Stimulated activated CD8-positive, alpha-beta memory T cell treated with anti-CD3 and anti-CD28 coated beads, Interleukin-15, amount 100 ng/mL, for 48 hours (primary cell): ENCODE measurements at places on chromosomes 1 and 21.

DNA sequence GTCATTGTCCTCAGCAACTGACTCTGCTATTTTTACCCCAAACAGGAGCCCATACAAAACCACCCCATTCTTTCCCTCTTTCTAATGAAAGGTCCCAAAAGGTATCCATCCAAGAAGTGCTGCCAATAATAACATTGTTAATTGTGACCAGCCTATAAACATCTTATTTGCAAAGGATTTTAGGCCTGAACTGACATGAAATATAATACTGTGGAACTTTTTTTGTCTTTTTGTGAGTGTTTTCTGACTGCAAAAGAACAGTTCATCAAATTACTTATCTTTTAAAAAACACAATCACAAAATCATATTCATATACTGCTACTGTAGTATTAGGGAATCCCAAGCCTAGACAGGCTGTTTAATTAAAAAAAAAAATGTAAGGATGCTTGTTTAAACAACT is 3.4 kb downstream of the PIGM start:
- DNase-seq = no peak

DNA sequence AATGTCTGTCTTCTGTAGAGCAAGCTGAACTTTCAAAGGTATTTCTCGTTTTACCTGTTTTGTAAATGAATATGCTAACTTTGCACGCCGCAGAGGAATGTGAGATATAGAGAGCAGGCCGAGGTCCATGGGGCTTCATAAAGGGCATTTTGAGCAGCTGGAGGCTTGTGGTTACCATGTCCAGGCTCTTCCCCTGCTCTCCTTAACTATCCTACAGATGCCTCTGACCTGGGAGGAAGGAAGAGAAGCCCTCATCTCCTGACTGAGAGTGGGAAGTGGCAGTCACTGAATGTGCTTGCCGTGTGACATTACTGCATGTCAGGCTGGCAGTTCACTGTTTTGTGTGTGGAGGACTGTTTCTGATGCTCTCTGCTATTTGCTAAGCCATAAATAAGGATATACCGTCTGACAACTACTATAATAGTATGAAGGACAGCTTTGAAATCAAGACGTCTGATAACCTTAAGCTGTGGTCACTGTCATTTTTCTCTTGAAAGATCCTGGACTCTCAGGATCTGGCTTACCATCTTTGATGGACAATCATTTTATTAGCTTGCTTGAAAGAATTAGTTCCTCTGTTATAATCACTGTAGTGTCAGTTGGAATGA is 92.2 kb downstream of the DYRK1A start:
- DNase-seq = no peak

- DNase-seq = no peak
Measured at GRCh38 chr1:180221462-180221861, 8.6 kb upstream of the LHX4 start.

GRCh38 chr1:169679692-169680091 is 31.7 kb downstream of the SELL start:
- no peak for DNase-seq

- DNase-seq = no peak
Measured at GRCh38 chr1:21579791-21580190, 70.6 kb downstream of the ALPL start.

DNA sequence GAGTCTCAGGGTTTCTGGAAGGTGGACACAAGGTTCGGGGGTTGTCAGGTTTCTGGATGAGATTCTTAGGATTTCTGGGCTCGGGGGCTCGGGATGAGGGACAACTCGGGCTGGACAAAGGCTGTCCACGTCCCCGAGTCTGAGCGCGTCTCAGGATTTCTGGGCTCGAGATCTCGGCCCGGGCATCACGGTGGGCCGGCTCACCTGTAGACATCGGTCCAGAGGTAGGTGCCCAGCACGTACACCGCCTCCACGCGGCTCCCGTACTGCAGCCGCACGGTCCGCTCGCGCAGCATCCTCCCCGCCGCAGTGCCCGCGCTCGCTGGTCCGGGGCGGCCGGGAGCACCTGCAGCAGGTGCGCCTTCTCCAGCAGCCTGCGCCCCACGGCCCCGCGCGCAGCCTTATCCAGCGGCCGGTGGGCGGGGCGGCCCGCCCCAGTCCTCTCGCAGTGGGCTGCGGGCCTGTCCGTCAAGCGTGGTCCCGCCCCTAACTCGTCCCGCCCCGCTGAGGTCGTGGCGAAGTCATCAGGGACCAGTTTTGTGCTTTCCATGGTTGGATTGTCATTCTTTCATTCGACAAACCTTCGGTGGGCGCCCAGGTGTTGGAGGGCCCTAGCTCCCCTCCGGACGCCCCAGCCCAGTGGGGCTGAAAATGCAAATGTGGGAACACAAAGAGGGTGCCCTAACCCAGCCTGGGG is at the start of gene PADI2:
TSS of gene PADI2 (minus strand) at position 376 of the 697 bp plus-strand sequence. CDS start at position 296, 80 bp downstream.
- DNase-seq = peak; percentile 24

DNA sequence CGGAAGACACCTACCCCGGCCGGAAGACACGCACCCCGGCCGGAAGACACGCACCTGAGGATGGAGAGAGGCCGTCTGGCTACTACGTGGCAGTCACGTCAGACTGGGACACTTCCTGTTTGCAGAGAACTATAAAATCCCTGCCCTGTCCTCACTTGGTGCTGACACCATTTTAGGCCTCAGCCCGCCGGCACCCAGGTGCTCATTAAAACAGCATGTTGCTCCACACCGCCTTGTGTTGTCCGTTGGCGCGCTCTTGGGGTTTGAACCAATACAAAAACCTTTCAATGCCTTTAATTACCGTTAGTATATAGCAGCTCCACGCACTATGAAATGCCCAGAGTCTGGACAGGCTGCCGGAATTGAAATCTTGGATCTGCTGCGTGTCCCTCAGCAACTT is 34.7 kb downstream of the VN1R5 start:
- DNase-seq = no peak

- DNase-seq = no peak
Measured at GRCh38 chr1:151371370-151372057, 991 bp downstream of the SELENBP1 start.

- no peak for DNase-seq
Measured at GRCh38 chr1:161119092-161119903, 1.4 kb downstream of the NIT1 start.

- DNase-seq = no peak
Measured at GRCh38 chr1:181192316-181192715, 103.8 kb downstream of the IER5 start.

DNA sequence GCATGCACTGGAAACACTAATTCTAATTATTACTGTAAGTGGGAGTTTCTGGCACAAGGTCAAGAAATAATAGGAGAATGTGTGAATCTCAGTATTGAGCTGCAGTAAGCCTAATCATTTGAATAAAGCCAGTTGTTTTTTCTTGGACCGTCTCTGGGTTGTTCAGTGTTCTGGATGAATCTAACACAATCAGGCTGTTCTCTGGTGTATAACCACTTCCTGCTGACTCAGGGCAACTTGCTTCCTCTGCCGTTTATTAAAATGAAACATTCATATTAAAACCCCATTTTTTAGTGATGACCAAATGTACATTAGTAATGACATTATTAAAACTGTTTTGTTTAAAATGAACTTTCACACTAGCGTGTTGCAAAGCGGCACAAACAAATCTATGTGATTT is 273.1 kb upstream of the SNX7 start:
- no peak for DNase-seq

DNA sequence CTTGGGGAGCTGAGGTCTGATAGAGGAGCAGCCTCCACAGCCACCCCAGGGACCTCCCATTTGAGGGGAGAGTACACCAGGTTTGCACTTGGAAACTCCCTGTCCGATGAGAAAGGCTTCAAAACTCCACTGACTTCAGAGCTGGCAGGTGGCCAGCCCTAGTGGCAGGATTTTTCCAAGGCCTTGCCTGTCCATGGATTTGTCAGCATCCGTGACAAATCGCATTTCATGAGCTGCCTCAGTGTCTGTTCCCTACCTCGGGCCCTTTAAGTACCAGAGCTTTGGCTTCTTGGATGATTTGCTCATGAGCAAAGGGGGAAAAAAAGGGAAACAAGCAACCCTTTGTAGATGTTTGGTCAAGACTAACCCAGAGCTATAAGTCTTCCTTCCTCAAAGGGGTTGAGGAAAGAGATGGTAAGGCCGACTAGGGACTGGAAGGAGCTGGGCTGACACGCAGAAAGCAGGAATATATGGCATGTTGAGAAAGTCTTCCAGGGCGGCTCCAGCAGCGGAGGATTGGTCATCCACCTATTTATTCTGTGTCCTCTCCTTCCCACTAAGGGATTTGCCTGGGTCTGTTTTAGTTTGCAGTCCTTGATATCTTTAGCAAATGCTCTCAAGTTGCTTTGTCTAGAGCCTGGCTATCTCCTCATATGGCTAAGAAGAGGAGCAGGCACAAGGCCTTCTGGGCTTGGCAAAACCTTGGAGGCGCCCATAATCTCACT is 2.7 kb upstream of the HSPG2 start:
- no peak for DNase-seq

GRCh38 chr1:227735539-227736285 is 477 bp downstream of the SNAP47 start:
- DNase-seq = no peak

- no peak for DNase-seq
Measured at GRCh38 chr1:31523012-31523411, 53.3 kb upstream of the TINAGL1 start.

GRCh38 chr1:151898519-151898991 is 10.8 kb downstream of the THEM4 start:
- DNase-seq = no peak

DNA sequence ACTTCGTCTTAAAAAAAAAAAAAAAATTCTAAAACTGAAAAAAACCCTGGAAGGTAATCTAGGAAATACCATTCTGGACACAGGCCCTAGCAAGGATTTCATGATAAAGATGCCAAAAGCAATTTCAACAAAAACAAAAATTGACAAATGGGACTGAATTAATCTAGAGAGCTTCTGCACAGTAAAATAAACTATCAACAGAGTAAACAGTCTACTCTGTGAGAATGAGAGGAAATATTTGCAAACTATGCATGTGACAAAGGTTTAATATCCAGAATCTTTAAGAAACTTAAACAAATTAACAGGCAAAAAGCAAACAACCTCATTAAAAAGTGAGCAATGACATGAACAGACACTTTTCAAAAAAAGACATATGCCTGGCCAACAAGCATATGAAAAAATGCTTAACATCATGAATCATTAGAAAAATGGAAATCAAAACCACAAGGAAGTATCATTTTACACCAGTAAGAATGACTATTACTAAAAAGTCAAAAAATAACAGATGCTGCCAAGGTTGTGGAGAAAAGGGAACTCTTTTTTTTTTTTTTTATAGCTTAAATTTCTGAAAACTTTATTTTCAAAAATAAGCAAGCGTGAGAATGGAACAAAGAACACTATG is 29.4 kb upstream of the RNPC3 start:
- DNase-seq = no peak

- no peak for DNase-seq
Measured at GRCh38 chr1:185864889-185865517, 130.8 kb downstream of the HMCN1 start.

DNA sequence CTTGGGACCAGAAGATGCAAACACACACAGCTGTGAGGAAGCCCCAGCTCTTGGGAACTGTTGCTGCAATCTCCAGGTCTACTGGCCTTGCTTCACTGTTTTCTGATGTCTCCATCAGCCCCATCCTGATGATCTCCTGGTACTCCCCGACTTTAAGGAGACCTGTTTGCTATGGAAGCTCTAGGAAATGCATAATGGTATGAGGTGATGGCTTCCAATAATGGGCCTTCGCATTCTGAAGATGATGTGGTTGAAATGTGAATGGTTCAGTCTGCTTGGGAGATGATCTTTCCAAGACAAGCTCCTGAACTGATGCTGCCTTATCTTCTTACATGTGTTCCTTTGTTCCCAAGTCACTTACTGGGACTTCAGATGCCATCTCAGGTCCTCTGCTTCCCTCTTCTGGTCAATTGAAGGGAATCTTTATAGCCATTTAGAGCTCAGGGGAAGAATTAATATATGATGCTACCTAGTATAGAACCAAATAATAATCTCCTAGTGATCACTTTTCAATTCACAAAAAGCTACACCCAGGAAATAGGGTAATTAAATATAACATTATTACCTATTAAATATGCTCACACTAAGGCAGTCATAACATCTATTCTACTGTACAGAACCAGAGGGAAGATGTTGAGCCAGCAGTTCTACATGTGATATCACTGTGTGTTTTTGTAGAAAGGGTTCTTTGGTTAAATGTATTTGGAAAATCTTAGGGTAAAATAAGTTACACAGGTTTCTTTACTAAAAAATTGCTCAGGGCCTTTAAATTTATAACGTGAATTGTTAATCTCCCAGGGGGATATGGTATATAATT is 73.9 kb upstream of the VTCN1 start:
- no peak for DNase-seq

DNA sequence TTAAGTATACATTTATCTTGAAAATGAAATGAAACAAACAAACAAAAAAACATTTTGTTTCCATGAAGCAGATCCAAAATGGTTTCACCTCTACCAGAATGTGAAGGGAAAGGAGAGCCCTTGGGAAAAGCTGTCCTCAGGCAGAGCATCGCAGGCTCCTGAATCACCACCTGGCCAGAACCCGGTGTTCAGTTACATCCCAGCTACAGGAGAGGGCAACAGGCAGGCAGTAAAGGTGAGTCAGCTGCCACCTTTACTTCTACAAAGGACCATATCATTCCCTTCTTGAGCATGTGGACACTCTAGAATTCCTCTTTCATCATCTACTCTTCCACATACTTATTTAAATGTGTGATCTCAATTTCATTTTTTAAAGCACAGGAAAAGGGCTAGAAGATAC is 151.2 kb downstream of the PIGK start:
- DNase-seq = no peak

GRCh38 chr1:54701996-54702395 is 13.7 kb upstream of the TTC4 start:
- DNase-seq = no peak

- DNase-seq = no peak
Measured at GRCh38 chr1:222404710-222405109, 143.2 kb downstream of the HHIPL2 start.

DNA sequence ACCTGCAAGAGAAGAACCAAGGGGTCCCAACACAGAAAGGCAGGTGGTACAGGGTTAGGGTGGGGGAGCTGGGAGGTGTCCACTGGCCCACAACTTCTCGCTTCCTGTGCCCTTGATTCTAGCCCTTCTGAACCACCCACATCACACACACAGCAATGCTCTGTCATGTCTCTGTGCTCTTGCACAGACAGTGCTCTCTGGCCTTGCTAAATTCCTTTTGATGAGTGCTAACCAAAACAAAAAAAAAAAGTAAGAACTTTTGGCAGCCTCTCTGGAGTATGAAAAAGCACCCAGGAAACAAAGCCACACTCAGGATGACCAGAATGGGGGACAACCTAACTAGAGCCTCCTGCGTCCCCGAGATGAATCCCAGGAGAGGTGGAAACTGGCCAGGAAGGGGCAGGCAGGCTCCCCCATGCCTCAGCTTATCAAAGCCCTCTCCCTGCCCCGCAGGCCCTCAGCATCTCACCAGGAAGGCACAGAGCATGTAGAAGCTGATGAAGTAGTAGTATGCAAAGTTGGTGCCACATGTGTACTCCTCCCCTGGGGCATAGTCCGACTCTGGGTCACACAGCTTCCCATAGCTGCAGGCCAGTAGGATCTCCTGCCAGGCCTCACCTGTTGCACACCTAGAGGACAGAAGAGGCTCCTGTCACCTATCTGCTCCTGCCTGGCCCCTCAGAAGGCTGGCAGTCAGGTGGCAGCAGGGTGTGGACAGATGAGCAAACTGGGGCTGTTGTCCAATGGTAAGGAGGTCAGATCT is 27.2 kb upstream of the KIF21B start:
- DNase-seq = no peak
